GM20000 (cell line): ENCODE measurements at places on chromosomes 5 and 9.

DNA sequence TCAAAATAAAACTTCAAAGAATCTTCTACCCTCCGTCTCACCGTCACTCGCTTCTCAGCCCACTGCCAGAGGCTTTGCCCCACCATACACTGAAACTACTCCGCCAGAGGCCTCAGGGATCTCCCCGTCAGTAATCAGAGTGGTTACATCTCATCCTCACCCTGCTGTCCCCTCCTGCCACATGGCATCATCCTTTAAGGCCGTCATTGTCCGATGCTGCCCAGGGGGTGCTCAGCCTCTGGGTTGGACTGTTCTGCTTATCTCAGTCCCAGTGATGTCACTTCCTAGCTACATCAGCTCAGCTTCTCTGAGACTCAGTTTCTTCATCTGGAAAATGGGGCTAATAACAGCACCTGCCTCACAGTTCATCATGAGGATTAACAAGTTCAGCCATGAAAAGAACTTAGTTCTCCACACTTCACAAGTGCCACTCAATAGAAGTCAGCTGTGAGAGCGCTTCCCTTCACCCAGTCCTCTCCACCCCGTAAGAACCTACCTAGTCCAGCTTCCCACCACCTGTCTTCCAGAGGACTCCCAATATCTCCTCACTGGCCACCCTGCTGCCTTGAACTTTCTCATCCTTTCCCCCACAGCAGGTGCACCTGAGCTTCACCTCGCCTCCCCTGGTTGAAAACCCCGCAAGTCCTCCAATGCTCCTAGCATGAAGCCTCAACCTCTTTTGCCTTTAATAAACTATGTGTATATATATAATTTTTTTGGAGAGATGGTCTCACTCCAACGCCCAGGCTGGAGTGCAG, 2.8 kb upstream of the IL3 start:
- no peak for DNase-seq

DNA sequence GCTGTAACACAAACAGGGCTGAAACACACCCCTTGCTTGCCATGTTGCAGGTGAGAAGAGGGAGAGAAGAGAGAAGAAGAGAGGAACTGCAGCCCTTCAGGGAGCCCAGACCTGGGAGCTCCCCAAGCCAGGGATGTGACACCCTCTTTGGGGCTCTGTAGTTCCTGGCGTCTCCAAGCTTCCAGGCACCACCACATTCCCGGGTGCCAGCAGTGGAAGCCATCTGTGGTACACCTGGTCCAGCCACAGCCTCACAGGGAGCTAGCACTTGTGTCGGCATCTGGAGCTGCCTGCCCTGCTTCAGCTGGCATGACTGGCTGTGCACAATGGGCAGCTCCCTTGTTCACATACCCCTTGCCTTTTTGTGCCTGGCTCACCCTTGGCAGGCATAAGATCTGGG, 182.1 kb downstream of the DEPDC1B start:
- DNase-seq, result no peak

- DNase-seq, result no peak
Measured at GRCh38 chr5:12399868-12400267, 495.6 kb upstream of the CTNND2 start.

DNA sequence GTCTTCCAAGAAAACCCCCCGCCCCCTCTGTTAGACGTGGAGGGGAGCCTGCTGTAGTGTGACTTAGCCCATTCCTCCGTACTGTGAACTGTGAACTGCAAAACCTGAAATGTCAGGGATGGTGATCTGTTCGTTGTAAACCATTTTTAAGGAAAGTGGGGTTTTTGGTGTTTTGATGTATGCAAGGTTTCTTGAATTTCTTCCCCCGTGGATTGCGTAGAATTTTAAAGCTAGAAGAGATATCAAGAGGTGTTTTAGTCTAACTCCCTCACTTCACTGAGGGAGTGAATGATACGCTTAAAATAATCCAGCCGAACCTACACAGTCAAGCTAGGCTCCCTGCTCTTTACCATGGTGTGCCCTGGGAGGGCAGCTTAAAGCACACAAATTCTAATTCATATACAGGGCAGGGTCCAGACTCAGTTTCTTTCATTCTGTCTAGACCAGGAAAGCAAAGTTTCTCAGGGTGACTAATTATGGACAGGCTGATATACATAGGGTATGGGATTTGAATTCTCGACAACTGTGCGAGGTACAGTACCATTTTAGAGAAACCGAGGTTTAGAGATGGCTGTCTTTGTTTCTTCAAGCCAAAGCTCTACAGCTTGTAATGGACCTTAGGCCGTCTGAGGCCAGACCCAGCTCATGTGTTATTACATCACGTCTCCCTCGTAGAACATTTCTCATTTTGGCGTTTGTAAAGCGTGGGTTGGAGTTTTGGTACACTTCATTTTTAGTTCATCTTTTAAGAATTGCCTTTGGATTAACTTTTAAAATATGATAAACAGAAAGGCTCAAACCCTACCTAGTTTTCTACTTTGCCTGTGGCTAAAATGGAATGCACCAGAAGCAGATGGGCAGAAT, 2.7 kb downstream of the PTGER4 start:
- no peak for DNase-seq

DNA sequence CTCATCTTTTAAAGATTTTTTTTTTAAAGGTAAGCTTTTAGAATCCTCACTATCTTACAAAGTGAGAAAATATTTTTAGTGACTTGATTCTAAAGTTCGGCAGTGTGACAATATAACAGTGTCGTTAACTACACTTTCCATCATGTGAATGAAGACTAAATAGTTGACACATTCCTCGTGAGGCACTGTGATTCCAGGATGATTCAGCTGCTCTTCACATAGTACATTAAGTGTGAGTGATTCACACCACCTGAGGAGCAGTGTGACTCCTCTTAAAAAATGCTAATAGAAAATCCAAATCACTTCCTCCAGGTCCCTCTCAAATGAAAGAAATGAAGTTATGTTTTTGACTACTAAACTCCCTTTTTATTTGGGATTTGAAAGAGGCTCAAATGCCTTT, 589.5 kb downstream of the GABRG2 start:
- no peak for DNase-seq

GRCh38 chr5:106205916-106206571, 1464.7 kb downstream of the EFNA5 start:
- no peak for DNase-seq

DNA sequence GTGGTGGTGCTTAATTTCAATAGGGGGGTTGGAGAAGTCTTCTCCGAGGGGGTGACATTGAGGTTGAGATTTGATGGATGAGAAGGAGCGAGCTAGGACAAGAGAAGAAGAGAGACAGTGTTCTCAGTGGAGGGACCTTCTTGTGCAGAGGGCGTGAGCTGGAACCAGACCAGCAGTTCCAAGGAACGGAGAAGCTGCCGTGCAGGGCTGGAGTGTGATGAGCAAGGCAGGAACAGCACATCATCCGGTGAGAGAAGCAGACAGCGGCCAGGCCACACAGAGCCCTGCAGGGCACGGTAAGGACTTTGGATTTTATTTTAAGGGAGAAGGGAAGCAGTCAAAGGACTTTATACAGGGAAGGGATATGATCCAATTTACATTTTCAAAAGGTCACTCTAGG, 206.9 kb downstream of the MELK start:
- no peak for DNase-seq

GRCh38 chr5:33470544-33470943, 29.8 kb downstream of the TARS1 start:
- no peak for DNase-seq

DNA sequence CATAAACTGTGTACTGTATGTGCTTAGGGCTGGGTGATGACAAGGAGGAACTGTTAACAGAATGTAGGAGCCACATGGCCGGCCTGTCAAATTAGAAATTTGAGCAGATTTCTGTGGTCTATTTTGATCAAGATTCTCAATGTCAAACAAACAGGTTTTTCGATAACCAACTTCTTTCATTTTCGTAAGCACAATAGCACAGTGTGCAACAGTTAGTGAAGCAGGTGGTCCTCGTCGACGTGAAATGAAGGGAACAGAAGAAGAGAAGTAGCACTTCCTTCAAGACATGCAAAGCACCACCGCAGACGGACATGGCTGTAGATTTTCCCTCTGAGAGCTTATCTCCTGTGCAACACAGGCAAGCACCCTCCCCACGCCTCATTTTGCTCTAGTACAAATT, 252.1 kb downstream of the CRB2 start:
- DNase-seq, result peak; percentile 75
